ENCODE measurements at places on chromosomes 4 and X.
A peak's percentile ranks its signal among the peaks of the same experiment; 100 is the strongest.

DNA sequence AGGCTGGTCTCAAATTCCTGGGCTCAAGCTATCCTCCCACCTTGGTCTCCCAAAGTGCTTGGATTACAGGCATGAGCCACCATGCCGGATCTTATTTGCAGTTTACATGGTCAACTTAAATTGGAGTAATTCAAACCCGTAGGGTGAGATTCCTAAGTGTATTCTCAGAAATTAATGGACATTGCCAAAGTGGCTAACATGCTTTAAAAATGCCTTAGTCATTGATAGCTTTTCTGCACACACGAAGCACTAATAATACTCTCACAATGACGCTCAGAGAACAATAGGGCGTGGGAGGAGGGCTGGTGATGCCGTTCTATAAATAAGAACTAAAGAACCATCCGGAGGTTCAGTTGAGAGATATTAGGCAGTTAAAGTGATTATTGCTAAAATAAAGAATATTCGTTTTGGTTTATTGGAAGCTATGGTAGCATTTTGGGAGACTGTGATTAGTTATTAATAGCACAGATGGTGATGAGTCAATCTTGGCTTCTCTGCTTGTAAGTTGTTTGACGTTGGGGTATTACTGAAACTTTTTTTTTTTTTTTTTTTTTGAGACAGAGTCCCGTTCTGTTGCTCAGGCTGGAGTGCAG is 79.1 kb downstream of the TRAPPC11 start:
- H3K27ac ChIP-seq, result no peak overlapping the region
- H3K4me1 ChIP-seq, result peaks cover 6% of the 10 kb centered on the region
- no peak for DNase-seq
- no peaks in the 10 kb centered on the region for H3K27me3 ChIP-seq
- no peaks in the 10 kb centered on the region for H3K36me3 ChIP-seq
- H3K4me3 ChIP-seq, result no peak overlapping the region

DNA sequence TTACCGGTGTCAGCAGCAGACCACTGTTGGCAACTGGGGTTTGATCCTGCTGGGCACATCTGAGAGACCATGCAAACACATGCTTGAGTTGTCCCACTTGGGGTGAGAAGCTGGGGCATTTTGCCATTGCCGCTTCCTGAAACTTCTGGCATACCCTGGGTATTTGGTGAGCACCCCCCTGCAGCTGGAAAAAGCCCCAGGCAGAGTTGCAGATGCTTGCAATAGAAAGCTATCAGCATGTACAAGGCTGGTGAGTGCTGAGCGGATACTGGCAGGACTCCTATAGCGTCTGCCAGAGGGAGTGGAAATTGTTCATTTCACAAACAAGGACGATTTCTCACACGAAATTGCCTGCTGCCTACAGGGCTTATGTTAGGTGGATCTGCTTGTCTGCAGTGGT is 32.3 kb downstream of the SUPT20HL1 start:
- H3K36me3 ChIP-seq, result no peaks in the 10 kb centered on the region
- no peaks in the 10 kb centered on the region for H3K4me1 ChIP-seq
- no peak overlapping the region for H3K27ac ChIP-seq

GRCh38 chr4:109429545-109429944 is 4.1 kb upstream of the SEC24B start:
- no peaks in the 10 kb centered on the region for H3K27me3 ChIP-seq
- no peaks in the 10 kb centered on the region for H3K36me3 ChIP-seq
- peaks cover 7% of the 10 kb centered on the region for H3K4me1 ChIP-seq
- no peak overlapping the region for H3K27ac ChIP-seq
- no peak for DNase-seq
- H3K4me3 ChIP-seq, result no peak overlapping the region

GRCh38 chrX:40864972-40865371 is 129.6 kb upstream of the MED14 start:
- no peaks in the 10 kb centered on the region for H3K36me3 ChIP-seq
- no peak overlapping the region for H3K4me3 ChIP-seq
- peaks cover 17% of the 10 kb centered on the region for H3K4me1 ChIP-seq
- DNase-seq, result no peak
- H3K27me3 ChIP-seq, result no peaks in the 10 kb centered on the region

- DNase-seq, result no peak
- H3K36me3 ChIP-seq, result no peaks in the 10 kb centered on the region
- H3K4me3 ChIP-seq, result no peak overlapping the region
- no peaks in the 10 kb centered on the region for H3K27me3 ChIP-seq
- no peak overlapping the region for H3K27ac ChIP-seq
Measured at GRCh38 chr4:173434231-173434630, 35.3 kb upstream of the SCRG1 start.

DNA sequence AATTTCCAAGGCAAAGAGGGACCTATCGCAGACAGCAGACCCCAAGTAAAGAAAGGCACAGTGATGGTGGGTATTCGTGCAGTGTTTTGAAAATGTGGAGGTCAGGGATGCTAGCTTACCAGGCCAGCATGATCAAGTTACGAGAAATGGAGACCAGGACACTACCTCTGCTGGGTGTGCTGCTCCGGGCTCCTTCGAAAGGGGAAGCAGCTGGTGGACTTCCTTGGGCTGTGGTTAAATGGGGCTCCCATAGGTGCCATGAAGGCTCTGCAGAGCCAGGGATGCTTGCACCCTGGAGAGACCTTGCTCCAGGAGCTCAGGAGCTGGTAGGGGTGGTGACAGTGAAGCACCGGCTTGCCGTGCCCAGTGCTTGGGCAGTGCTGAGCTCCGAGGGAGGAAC is 68.8 kb downstream of the TBL1X start:
- DNase-seq, result no peak
- H3K4me3 ChIP-seq, result no peak overlapping the region
- no peaks in the 10 kb centered on the region for H3K36me3 ChIP-seq
- no peaks in the 10 kb centered on the region for H3K27me3 ChIP-seq

- DNase-seq, result no peak
- H3K4me3 ChIP-seq, result peak overlapping the region; percentile 76
- no peaks in the 10 kb centered on the region for H3K36me3 ChIP-seq
- peak overlapping the region; percentile 69 for H3K27ac ChIP-seq
- H3K27me3 ChIP-seq, result no peaks in the 10 kb centered on the region
Measured at GRCh38 chrX:41922431-41923151, 763 bp downstream of the CASK start.

DNA sequence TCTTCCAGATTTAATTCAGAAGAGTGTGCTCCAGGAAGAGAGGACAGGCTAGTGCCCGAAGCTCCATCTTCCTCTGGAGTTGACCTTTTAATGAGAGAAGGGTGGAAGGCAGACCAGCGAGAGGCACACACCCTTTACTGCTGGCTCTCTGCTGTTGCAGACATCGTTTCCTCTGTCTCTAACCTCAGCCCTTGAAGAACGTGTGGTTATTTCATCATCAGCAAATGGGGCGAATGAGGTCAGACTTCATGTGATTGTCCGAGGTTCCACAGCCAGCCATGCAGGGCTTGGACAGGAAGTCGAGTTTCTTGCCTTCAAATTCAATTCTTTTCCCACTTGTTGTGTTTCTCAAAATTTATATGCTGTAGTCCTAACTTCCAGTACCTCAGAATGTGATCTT is 155.2 kb upstream of the MSX1 start:
- no peaks in the 10 kb centered on the region for H3K4me1 ChIP-seq
- no peaks in the 10 kb centered on the region for H3K36me3 ChIP-seq
- no peak overlapping the region for H3K4me3 ChIP-seq
- no peaks in the 10 kb centered on the region for H3K27me3 ChIP-seq
- no peak overlapping the region for H3K27ac ChIP-seq

- no peaks in the 10 kb centered on the region for H3K27me3 ChIP-seq
- H3K36me3 ChIP-seq, result no peaks in the 10 kb centered on the region
- H3K4me3 ChIP-seq, result no peak overlapping the region
- H3K27ac ChIP-seq, result no peak overlapping the region
- no peak for DNase-seq
- no peaks in the 10 kb centered on the region for H3K4me1 ChIP-seq
Measured at GRCh38 chr4:72318421-72319170, 250.4 kb downstream of the ADAMTS3 start.

DNA sequence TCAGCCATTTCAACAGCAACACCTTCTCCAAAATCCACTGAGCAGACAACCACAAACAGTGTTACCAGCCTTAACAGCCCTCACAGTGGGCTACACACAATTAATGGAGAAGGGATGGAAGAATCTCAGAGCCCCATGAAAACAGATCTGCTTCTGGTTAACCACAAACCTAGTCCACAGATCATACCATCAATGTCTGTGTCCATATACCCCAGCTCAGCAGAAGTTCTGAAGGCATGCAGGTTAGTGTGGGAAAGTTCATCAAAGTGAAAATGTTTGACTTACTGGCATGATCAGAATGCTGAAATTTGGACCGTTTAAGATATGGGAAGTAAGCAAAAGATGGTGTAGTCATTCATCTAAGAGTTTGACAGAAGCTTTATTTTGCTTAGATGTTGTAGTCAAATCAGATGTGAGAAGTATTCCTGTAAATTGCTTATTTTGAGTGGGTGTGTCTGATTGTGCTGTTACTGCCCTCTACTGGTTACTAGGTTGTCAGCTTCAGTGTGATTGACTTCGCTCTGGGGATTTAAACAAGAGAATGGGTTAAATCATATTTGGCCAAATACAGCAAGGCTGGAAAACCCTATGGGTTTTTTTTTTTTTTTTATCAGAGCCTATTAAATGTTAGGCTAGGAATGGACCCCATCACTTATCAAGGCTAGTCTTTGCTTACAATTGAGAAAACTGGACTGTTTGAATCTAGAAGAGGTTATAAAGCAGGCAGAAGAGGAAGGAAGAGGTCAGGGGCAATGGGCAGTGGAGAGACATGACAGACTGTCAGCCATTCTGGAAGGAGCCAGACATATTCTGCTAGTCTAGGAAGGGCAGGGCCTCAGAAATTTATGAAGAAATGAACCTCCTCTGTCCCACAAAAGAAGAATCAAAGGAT is 130.3 kb downstream of the DIPK2B start:
- H3K36me3 ChIP-seq, result no peaks in the 10 kb centered on the region
- H3K27me3 ChIP-seq, result no peaks in the 10 kb centered on the region
- no peak overlapping the region for H3K4me3 ChIP-seq
- DNase-seq, result peak; percentile 24

DNA sequence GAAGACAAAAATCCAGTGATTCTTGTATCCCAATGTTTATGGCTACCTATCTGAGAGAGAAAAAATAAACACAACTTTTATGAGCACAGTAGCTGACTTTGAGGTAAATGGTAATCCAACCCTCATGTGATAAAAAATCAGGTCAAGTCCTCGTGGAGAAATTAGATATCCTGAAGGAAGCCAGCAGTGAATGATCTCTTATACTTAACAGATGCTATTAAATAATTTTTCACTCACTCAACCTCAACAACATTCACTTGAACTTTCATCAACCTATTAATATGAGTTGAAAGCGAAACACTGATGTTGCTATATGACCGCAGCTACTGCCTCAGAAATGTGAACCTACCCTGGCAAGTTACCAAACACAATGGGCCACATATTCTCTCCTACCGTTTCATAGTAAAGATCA is 105.4 kb downstream of the GPC3 start:
- no peaks in the 10 kb centered on the region for H3K27me3 ChIP-seq
- no peak overlapping the region for H3K27ac ChIP-seq
- no peak overlapping the region for H3K4me3 ChIP-seq
- no peak for DNase-seq
- H3K4me1 ChIP-seq, result no peaks in the 10 kb centered on the region

GRCh38 chrX:100768679-100769338 is 36.9 kb upstream of the SYTL4 start:
- H3K4me1 ChIP-seq, result no peaks in the 10 kb centered on the region
- H3K4me3 ChIP-seq, result no peak overlapping the region
- H3K27ac ChIP-seq, result no peak overlapping the region
- H3K36me3 ChIP-seq, result no peaks in the 10 kb centered on the region

DNA sequence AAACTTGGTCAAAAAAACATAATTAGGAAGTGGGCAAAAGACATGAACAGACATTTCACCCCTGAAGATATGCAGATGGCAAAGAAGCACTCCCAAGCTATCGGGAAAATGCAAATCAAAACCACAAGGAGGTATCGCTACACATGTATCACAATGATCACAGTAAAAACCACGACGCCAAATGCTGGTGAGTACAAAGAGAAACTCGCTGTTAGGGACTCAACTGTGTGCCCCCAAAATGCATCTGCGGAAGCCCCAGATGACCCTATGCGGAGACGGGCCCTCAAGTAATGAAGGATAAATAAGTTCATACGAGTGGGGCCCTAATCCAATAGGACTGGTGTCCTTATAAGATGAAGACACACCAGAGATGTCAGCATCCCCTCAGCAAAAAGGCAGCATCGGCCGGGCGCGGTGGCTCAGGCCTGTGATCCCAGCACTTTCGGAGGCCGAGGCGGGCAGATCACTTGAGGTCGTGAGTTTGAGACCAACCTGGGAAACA is 10.2 kb downstream of the GAK start:
- DNase-seq, result no peak
- H3K27ac ChIP-seq, result no peak overlapping the region
- no peaks in the 10 kb centered on the region for H3K27me3 ChIP-seq
- no peaks in the 10 kb centered on the region for H3K36me3 ChIP-seq
- H3K4me1 ChIP-seq, result no peaks in the 10 kb centered on the region

- H3K4me1 ChIP-seq, result no peaks in the 10 kb centered on the region
- no peaks in the 10 kb centered on the region for H3K27me3 ChIP-seq
- H3K4me3 ChIP-seq, result no peak overlapping the region
- no peaks in the 10 kb centered on the region for H3K36me3 ChIP-seq
- no peak for DNase-seq
Measured at GRCh38 chr4:8076023-8076422, 82.6 kb downstream of the ABLIM2 start.

DNA sequence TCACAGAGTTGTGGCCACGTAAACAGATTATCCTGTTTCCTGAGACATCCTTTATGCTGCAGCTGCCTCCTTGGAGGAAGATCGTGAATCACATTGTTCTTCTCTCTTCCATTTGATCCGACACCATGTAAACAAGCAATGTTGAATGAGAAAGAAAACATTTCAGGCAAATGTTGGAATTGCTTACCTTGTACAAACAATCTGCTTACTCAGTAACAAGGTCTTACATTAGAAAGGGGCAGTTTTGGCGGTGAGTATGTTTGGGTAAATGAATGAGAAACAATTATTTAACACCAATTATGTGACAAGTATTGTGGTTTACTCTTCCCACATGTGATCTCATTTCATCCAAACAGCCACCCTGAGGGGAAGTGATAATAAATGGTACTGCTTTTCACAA is 637.8 kb downstream of the RAB28 start:
- no peak overlapping the region for H3K4me3 ChIP-seq
- no peaks in the 10 kb centered on the region for H3K4me1 ChIP-seq
- no peak overlapping the region for H3K27ac ChIP-seq
- H3K27me3 ChIP-seq, result 0 out of 2 replicates have a peak, but pooled peaks cover 9% of the 10 kb centered on the region
- H3K36me3 ChIP-seq, result no peaks in the 10 kb centered on the region

GRCh38 chr4:112277705-112278448 is 7.8 kb downstream of the TIFA start:
- no peak for DNase-seq
- H3K36me3 ChIP-seq, result no peaks in the 10 kb centered on the region
- H3K4me3 ChIP-seq, result no peak overlapping the region
- peaks cover 7% of the 10 kb centered on the region for H3K4me1 ChIP-seq
- H3K27me3 ChIP-seq, result no peaks in the 10 kb centered on the region

GRCh38 chr4:140688711-140689598 is 67.2 kb downstream of the TBC1D9 start:
- H3K4me1 ChIP-seq, result no peaks in the 10 kb centered on the region
- no peak for DNase-seq
- no peak overlapping the region for H3K4me3 ChIP-seq

GRCh38 chr4:129998436-129999150 is 902.6 kb downstream of the C4orf33 start:
- H3K36me3 ChIP-seq, result no peaks in the 10 kb centered on the region
- DNase-seq, result no peak
- no peaks in the 10 kb centered on the region for H3K27me3 ChIP-seq
- no peak overlapping the region for H3K27ac ChIP-seq

- no peaks in the 10 kb centered on the region for H3K36me3 ChIP-seq
- H3K27me3 ChIP-seq, result no peaks in the 10 kb centered on the region
- no peaks in the 10 kb centered on the region for H3K4me1 ChIP-seq
Measured at GRCh38 chr4:185566425-185566824, 31.1 kb upstream of the PDLIM3 start.
